CD4-positive, alpha-beta T cell treated with Interleukin-4 for 4 hours (primary cell): ENCODE measurements at places on chromosomes 16 and 17.

GRCh38 chr17:76681222-76682137 is 29.3 kb downstream of the MXRA7 start:
- DNase-seq, result peak; percentile 67

GRCh38 chr17:47686276-47686635 is 7.7 kb upstream of the TBKBP1 start:
- DNase-seq, result no peak

DNA sequence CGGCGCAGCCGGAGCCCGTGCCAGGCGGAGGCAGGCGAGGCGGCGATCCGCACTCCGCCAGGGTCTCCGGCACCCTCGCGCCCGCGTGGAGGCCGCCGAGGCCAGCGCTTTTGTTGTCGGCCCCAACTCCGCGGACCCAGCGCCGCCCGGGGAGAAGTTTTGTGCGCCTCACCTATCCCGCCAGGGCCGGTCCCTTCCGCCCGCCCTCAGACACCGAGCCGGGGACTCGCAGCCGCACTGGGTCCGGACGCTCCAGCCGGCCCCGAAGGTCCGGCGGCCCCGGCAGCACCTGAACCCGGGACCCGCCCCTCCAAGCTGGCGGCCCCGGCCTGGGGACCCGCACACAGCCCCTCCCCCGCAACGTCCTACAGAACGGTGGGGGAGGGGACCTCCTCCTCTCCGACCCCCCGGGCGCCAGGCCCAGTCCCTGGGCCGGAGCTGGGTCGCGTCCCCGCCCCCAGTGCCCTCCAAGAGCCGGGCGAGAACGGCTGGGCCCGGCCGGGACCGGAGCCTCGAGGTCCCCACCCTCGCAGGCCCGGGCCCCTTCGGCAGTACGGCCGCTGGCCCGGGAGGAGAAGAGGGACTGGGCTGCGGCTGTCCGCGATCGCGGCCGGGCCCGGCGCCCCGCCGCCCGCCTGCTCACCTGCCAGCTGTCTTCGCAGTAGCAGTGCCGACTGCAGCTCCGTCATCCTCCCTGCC is 698 bp downstream of the UBE2G1 start:
- DNase-seq, result no peak

- DNase-seq, result peak; percentile 56
These were observed 18.9 kb downstream of the GGA3 start for GRCh38 chr17:75242461-75243042.

DNA sequence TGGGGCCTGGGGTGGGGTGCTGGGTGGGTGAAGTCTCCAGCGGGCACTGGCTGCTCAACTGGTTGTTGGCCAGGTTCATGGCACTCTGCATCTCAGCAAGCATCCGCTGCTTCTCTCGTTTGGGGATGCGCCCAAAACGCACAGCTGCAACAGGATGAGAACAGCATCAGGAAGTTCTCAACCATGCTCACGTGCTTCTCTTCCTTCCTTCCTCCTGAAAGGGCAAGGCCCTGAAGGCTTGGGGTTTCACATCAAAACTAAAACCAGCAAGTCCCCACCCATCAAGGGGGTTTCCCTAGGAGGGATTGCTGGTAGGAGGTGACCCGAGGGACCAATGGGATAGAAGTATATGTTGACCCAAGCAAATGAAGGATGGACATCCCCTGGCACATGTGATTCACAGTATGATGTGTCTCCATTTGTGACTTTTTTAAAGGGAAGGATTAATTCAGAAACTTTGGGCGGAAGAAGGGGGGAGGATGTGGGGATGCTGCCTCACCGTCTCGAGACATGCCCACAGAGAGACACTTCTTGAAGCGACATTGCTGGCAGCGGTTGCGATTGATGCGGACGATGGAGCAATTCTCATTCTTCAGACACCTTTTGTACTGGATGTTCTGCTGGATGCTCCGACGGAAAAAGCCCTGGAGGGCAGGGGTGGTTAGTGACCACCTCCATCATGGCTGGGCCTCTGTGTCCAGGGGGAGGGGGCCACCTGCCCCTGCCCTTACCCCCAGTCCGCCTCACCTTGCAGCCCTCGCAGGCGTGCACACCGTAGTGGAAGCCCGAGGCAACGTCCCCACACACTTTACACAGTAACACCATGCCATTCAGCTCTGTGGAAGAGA is 4.2 kb downstream of the NR1D1 start:
- DNase-seq, result peak; percentile 99

GRCh38 chr17:59221159-59221847 is 992 bp downstream of the GDPD1 start:
- no peak for DNase-seq

- no peak for DNase-seq
These were observed 868 bp downstream of the KCNJ12 start for GRCh38 chr17:21376759-21377690.

DNA sequence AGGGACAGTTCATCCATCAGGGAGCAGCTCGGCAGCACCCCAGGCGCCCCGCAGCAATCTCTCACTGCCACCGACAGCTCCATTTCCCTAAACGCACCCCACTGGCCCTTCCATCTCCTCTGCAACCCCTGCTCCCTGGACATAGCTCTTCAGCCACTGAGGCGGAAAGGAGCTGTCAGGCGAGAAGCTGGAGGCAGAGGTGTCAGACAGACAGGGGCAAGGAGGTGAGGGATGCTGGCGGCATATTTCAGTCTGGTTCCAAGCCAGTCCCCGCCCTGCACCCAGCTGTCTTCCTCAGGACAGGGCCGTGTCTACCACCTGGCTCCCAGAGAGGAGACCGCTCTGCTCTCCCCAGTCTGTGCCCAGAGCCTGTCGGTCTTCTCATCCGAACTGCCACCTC is 9.7 kb downstream of the ACLY start:
- DNase-seq, result no peak

DNA sequence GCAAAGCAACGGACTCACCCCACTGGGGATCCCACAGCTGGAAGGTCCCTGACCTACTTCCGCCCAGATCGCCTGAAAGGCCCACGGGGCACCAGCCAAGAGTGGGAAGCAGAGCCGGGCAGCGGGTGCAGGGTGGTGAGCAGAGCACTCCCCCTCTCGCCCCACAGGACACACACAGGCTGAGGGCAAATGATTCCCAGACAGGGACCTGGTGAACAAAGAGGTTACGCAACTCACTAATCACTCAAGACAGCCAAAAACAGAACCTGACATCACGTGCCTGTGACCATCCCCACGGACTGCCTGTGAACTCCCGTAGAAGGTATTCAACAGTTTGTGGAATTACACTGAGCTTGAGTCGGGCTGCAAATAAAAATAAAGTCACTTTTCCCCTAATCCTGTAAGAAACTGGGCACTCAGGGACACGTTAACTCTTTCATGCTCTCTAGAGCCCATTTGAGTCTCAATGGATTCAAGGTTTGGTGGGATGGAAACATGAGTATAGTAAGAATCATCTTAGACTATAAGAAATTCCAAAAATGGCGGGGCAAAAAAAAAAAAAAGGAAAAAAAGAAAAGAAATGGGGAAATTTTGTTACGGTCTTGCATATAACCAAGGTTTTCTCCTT is 396.1 kb downstream of the SOX9 start:
- no peak for DNase-seq

DNA sequence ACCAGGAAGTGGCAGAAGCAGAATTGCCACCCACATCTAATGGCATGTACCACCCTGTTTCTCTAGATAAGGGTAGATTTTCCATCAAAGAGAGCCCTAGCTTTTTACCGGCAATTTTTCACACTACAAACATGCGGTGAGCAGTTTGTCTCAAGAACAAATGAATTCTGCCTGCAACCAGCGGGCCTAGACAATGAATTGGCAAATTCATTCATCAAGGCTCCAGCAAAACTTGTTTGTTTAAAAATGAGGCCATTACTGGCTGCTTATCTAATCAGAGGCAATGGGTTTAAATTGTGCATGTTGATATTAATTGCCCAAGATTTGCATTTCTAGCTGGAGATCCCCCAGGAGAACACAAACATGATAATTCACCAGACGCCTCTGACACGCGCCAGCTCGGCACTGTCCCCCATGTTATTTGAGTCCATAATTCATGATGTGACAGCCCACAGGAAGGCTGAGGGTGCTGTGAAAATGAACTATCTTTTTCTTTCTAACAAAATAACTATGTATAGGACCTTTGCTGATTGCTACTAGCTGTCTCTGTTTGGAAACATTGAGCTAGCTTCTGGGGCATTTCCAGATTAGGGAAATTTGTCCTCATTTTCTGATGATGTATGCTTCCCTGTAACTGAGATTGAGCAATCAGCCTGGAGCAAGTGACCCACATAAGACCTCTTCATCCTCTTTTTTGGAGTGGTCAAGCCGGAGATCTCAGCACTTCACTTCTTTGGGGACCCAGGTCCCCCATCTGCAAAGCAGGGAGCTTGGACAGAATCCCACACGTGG is 80.8 kb downstream of the CNGB1 start:
- no peak for DNase-seq

- DNase-seq, result no peak
These were observed 5.0 kb upstream of the SNAI3 start for GRCh38 chr16:88691129-88691813.
